ENCODE measurements at places on chromosomes 4 and X. TPM values are rescaled to one million over a fixed set of nuclear protein-coding genes. Genes with fewer than 3 reads are reported as not detected.

- DNase-seq, result no peak
Measured at GRCh38 chrX:54920610-54921426, at the start of gene TRO. TSS of gene TRO (plus strand) at chrX:54920824. CDS start at chrX:54922247, 1,423 bp downstream.

- DNase-seq, result no peak
Measured at GRCh38 chrX:65999563-66000148, 40.2 kb downstream of the VSIG4 start.

- peak; percentile 36 for DNase-seq
Measured at GRCh38 chr4:3250956-3251690, 2.2 kb downstream of the MSANTD1 start.

- no peak for DNase-seq
Measured at GRCh38 chr4:115841871-115842270, 728.5 kb upstream of the NDST4 start.

- DNase-seq, result no peak
Measured at GRCh38 chrX:115972717-115973116, 197.8 kb upstream of the AGTR2 start.

DNA sequence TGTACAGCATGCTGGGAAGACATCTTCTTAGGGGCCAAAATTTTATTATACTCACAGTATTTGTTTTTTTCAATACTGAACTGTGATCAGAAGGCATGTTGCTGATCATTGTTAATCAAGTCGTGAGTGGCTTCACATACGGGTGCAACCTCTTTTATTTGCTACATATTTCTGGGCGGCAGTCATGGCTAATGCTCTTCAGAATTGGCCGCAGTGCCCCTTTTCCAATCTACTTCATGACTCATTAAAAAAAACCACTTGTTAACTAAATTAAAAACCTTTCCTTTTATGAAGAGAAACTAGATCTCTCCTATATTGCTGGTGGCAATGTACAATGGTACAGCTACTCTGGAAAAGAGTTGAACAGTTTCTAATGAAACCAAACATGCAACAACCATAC, 101.5 kb upstream of the C1GALT1C1 start:
- no peak for DNase-seq

GRCh38 chr4:120730777-120731320, 191.7 kb downstream of the PRDM5 start:
- no peak for DNase-seq

DNA sequence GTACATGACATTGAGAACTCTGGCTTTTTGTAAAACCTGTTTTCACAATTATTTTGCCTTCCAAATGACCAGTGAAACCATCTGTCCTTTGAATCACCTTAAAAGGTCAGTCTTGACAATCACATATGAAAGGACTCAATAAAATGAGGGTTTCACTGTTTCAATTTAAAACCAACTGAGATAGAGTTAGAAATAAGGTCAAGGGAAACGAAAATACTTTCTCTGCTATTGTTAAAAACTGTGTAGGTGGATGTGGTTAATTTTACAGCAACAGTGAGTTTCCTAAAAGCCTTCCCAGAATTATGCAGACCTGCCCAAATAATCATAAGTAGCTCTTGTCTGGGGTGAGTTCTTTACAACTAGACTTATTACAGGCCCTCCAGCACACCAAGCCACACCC, 839.9 kb downstream of the RAB28 start:
- no peak for DNase-seq

DNA sequence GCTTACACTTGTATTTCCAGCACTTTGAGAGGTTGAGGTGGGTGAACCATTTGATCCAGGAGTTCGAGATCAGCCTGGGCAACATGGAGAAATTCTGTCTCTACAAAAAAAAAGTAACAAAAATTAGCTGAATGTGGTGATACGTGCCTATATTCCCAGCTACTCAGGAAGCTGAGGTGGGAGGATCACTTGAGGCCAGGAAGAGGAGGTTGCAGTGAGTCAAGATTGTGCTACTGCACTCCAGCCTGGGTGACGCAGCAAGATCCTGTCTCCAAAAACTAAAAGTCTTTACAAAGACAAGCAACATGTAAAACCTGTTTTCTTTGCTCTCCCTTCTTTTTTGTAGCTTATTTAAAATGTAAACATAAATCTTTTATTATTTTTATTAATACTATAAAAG, 1156.1 kb downstream of the FAT4 start:
- no peak for DNase-seq

DNA sequence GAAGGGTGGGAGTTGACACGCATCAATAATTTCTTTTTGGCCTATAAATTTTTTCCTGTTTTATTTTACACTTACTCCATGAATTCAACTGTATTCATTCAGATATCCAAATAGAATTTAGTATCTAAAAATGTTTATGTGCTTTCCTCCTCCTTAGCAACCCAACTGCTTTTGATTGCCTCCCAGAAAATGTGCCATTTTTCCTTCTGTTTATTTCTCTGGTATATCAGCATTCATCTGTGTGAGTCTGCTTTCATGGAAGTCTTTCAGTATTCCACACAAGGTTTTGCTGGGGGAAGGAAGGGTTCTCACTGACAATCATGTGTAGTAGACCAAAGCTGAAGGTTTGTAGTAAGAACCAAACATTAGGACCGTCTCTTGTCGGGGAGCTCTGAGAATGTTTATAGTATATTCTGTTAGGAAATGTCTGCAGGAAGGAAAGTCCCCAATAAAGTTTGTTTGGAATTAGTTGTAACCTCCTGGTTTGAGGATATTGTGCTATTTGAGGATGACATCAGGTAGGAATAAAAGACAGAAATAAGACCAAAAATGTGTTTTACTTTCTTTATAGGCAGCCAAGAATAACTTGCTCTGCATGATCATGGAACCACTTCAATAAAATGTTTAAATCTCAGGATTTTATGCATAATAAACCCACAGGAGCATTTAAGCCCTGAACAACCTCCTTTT, 673.6 kb upstream of the INTU start:
- DNase-seq, result no peak

DNA sequence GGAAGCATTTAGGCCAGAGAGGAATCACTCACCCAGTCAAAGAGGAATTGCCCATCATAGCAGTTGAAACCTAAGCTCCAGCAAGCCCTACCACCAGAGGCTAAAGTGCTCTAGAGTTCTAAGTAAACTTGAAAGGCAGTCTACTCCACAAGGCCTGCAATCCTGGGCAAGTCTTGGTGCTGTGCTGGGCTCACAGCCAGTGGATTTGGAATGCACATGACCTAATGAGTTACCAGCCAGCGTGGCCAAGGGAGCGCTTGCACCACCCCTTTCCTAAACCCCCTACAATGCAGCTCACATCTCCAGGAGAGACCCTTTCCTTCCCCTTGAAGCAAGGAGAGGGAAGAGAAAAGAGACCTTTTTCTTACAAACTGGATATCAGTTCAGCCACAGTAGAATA, 445.7 kb downstream of the GASK1B start:
- no peak for DNase-seq

DNA sequence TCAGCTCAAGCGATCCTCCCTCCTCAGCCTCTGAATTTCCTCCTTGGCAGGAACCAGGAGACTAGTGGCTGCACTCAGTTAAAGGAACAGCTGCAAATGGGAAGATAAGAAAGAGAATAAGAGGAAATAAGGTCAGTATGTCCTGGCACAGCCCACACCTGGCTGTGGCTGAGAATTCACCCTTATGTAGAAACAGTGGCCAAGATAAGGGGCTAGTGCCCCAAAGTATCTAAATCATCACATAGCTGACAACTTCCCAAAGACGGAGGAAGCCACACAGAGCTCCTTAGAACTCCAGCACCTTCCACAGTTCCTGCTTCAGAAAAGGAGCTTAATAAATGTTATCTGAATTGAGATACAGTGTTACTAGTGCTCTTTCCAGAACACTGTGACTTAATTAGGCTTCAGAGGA, 2.3 kb upstream of the CHIC2 start:
- peak; percentile 36 for DNase-seq

GRCh38 chr4:31995943-31996901, 1276.1 kb downstream of the PCDH7 start:
- no peak for DNase-seq

DNA sequence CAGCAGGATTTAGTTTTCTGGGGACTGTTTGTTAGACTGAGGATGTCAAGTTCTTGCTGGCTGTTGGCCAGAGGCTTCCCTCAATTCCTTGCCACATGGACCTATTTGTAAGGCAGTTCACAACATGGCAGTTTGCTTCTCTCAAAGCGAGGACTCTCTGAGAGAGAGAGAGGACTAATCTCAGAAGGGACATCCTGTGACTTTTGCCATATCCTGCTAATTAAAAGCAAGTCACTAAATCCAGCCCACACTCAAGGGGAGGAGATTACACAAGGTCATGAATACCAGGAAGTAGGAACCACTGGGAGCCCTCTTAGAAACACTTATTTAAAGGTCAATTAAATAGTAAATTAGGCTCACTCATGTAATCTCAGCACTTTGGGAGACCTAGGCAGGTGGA, 38.2 kb downstream of the PPP1R2C start:
- DNase-seq, result no peak

- no peak for DNase-seq
Measured at GRCh38 chr4:30836231-30836630, 116.1 kb downstream of the PCDH7 start.

GRCh38 chr4:81084029-81084428, 53.5 kb downstream of the BMP3 start:
- DNase-seq, result no peak

- no peak for DNase-seq
Measured at GRCh38 chr4:135515295-135515694, 1313.7 kb upstream of the PABPC4L start.

- DNase-seq, result peak; percentile 53
Measured at GRCh38 chrX:19174401-19175025, 52.2 kb upstream of the ADGRG2 start.

GRCh38 chr4:145484225-145484846, 2.7 kb downstream of the SMAD1 start:
- DNase-seq, result no peak

- DNase-seq, result no peak
Measured at GRCh38 chrX:118455013-118455412, 40.6 kb upstream of the DOCK11 start.

DNA sequence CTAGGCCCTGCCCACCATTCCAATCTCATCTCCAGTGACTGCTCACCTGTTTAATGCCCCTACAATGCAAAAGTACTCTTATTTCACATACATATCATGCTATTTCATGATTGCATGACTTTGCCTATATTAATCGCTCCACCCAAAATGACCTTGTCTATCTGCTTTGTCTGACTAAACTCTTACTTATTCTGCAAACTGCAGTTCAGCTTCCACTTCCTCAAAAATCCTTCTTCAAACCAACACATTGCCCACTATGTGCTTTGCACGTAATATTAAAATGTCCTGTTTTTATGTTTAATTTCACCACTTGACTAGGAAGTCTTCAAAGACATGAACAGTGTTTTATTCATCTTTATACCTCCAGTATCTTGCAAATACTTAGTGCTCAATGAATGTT, 229.6 kb downstream of the OPHN1 start:
- DNase-seq, result no peak

GRCh38 chr4:111630705-111631104, 514.5 kb upstream of the FAM241A start:
- no peak for DNase-seq

DNA sequence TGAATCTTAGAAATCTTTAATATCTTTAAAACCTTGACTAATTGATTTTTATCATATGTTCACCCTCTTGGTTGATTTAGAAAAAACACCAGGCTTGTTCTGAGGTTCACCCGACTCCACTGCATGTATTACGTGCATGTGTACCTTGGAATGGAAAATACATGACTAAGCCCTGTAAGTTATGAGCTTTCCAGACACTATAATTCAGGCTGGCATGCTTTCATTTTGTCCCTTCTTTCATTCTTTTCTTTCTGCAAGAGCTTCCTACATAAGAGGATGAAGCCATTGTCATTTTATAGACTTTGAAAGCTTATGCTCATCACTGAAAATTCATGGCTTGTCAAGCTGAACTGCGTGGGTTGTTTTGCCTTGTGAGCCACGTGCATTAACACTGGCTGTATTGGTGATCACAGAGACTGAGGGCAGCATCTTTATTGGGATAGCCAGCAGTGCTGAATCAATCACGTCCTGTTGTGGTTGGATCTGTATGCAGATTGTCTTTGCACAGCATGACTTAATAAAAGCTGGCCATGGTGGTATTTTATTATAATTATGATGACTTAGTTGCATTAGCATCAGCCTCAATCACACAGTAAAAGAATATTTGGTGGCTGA, 141.9 kb downstream of the SLIT2 start:
- DNase-seq, result no peak

GRCh38 chr4:3473181-3473950, 10.3 kb downstream of the DOK7 start:
- DNase-seq, result peak; percentile 14

DNA sequence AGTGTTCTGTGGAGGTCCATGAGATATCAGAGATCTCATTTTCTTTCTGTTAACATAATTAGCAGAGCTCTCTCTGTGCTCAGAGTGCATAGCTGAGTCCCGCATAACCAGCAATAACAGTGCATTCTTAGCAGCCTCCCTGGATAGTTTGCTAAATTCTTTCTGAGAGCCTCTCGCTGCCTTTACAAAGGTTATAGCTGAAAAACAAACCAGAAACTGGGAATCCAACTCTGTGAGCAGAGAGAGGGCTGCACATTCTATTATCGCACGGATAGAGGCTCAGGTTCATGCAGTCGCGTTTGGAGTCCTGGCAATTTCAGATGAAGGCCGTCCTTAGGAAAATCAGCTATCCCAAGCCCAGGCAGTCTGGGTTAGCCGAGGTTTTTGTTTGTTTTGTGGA, 1.2 kb downstream of the ENPP6 start:
- no peak for DNase-seq

DNA sequence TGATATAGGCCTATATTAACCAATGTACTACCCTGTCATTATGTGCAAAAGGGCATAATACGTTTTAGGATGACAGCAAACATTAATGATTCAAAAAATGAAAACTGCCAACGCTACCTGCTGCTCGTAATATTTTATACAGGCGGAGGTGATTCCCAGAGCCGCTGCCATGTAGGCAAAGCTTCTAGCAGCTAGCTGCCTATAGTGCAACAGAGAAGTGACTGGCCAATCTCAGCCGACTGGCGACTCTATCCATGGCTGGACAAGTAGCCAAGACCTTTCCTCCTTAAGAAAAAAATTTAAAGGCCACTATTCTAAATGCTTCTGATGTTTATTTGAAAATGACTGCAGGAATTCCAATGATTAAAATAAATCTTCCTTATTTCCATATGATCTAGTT, 1.9 kb downstream of the PPARGC1A start:
- DNase-seq, result peak; percentile 58

- no peak for DNase-seq
Measured at GRCh38 chr4:6112606-6113290, 87.6 kb downstream of the JAKMIP1 start.

TASL gene
- total RNA-seq, result 0.49 TPM

CACNA1F gene
- total RNA-seq, result 0.20 TPM

BEX5 gene
- 4.1 TPM for total RNA-seq

EPHA5 gene
- 0.74 TPM for total RNA-seq

SOWAHD gene
- total RNA-seq, result 0.53 TPM

RCHY1 gene
- total RNA-seq, result 40.9 TPM

NDST4 gene
- not detected for total RNA-seq

SSX4B gene
- total RNA-seq, result not detected

TLR2 gene
- 15.1 TPM for total RNA-seq

LIMCH1 gene
- 212 TPM for total RNA-seq

PABPC5 gene
- total RNA-seq, result 2.3 TPM

MAGEA2B gene
- not detected for total RNA-seq
